ENCODE measurements at places on chromosomes 13 and 19. TPM values are rescaled to one million over a fixed set of nuclear protein-coding genes. Genes with fewer than 3 reads are reported as not detected.

DNA sequence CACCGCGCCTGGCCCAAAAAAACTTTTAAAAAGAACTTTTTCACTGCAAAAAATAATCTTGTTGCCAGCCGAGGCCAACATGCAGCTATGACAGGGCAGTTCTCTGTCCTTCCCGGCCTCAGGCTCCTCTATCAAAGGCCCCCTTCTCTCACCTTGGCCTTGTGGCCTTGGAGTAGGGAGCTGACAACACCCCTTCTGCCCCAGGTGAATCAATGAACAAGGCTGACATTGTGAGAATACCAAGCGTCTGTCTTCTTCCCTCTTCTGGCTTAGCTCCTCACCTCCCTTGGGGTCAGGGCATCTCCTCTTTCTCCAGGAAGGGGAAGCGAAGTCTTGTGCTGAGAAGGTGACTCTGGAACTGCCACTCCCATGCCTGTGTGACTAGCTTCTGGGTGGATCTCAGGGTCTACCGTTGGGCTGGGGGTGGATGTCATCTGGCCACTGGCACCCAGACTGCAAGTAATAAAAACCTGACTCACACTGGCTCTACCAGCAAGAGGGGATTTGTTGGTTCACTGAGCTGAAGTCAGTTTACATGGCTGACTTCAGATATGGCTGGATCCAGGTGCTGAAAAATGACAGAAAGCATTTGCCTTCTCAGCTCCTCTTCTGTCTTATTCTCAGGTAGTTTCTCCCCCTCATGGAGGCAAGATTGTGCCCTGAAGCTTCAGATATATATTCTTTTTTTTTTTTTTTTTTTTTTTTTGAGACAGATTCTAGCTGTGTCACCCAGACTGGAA lies 6.3 kb downstream of the C19orf38 start:
- no peak overlapping the region for H3K4me3 ChIP-seq
- H3K27me3 ChIP-seq, result peaks cover 18% of the 10 kb centered on the region
- no peak overlapping the region for H3K27ac ChIP-seq
- no peak for DNase-seq
- H3K4me1 ChIP-seq, result no peaks in the 10 kb centered on the region
- H3K36me3 ChIP-seq, result no peaks in the 10 kb centered on the region

ZNF497 gene
- total RNA-seq, result 1.7 TPM

- H3K27ac ChIP-seq, result no peak overlapping the region
- peaks cover 2% of the 10 kb centered on the region for H3K36me3 ChIP-seq
- peaks cover 22% of the 10 kb centered on the region for H3K4me1 ChIP-seq
- H3K27me3 ChIP-seq, result no peaks in the 10 kb centered on the region
- no peak for DNase-seq
Observed at GRCh38 chr13:80235967-80236302, 105.0 kb downstream of the SPRY2 start.

ATP8B3 gene
- total RNA-seq, result 8.2 TPM

CD33 gene
- 0.31 TPM for total RNA-seq

DNA sequence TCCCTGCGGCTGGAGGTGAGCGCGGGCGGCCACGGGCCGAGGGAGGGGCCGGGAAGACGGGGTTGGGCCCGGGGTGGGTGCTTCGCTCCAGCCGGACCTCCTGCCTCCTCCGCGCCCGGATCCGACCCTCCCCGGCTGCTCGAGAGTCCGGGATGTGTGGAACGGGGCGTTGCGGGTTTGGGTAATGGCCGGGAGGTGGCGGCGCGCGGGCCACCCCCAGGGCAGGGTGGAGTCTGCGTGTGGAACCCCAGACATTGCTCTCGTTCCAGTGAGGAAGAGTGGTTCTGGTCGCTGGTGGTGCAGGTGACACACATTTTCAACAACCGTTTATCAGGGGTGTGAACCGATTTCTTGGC lies 38.8 kb downstream of the ARHGEF7 start:
- H3K27me3 ChIP-seq, result peaks cover 6% of the 10 kb centered on the region
- DNase-seq, result no peak
- peaks cover 2% of the 10 kb centered on the region for H3K36me3 ChIP-seq
- H3K4me1 ChIP-seq, result peaks cover 16% of the 10 kb centered on the region
- peak overlapping the region; percentile 89 for H3K27ac ChIP-seq

MAMSTR gene
- total RNA-seq, result 1.6 TPM

DNA sequence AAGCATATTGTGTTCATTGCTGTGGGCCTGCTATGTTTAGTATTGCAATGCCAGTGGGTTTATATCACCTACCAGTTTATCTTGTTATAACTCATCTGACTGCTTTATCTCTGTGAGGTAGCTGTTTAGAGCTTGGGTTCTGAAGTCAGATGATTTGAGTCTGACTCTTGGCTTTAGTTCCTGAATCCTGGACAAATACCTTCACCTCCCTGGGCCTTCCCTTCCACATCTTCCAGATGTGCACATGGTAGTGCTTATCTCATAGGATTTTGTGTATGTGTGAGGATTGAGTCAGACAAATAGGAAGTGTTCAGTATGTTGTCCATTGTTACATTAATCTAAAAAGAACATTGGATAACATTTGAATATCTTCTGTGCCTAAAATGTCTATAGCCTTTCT lies 63.5 kb upstream of the ANKRD10 start:
- no peaks in the 10 kb centered on the region for H3K4me1 ChIP-seq
- H3K27ac ChIP-seq, result no peak overlapping the region
- DNase-seq, result no peak
- no peak overlapping the region for H3K4me3 ChIP-seq
- H3K27me3 ChIP-seq, result peaks cover 11% of the 10 kb centered on the region
- H3K36me3 ChIP-seq, result peaks cover 7% of the 10 kb centered on the region

GRCh38 chr13:33087790-33088189 lies 71.6 kb downstream of the KL start:
- H3K4me3 ChIP-seq, result no peak overlapping the region
- H3K36me3 ChIP-seq, result no peaks in the 10 kb centered on the region
- H3K27ac ChIP-seq, result no peak overlapping the region
- H3K27me3 ChIP-seq, result no peaks in the 10 kb centered on the region

DNA sequence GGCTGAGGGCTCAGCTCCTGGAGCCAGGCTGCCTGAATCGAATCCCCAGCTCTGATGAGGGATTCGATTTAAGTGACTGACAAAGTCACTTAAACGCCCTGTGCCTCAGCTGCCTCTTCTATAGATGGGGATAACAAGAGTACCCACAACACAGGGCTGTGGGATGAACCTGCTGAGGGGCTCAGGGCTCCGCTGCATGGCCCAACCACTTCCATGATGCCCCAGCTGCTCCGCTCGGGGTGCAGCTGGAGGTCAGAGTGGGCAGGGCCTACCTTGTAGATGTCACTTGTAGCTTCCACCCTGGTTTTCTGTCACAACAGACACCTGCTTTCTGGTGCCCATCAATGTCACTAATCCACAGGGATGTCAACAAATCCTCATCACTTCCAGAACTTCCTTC lies 39.2 kb downstream of the STK24 start:
- no peaks in the 10 kb centered on the region for H3K27me3 ChIP-seq
- no peak overlapping the region for H3K27ac ChIP-seq
- no peaks in the 10 kb centered on the region for H3K36me3 ChIP-seq
- peaks cover 77% of the 10 kb centered on the region for H3K4me1 ChIP-seq
- no peak overlapping the region for H3K4me3 ChIP-seq

COL4A2 gene
- total RNA-seq, result 109 TPM

DNA sequence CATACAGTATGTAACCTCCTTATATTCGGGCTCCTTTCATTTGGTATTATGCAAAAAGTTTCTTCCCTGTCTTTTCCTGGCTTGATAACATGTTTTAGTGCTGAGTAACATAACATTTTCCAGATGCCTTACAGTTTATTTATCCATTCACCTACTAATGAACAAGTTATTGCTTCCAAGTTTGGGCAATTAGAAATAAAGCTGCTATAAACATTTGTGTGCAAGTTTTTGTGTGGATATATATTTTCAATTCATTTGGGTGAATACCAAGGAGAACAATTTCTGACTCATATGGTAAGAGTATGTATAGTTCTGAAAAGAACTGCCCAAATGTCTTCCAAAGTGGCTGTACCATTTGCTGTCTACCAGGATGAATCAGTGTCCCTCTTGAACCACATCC lies 360.9 kb downstream of the PCDH17 start:
- H3K4me1 ChIP-seq, result no peaks in the 10 kb centered on the region
- no peak overlapping the region for H3K4me3 ChIP-seq
- no peak for DNase-seq
- no peak overlapping the region for H3K27ac ChIP-seq
- no peaks in the 10 kb centered on the region for H3K36me3 ChIP-seq

DNA sequence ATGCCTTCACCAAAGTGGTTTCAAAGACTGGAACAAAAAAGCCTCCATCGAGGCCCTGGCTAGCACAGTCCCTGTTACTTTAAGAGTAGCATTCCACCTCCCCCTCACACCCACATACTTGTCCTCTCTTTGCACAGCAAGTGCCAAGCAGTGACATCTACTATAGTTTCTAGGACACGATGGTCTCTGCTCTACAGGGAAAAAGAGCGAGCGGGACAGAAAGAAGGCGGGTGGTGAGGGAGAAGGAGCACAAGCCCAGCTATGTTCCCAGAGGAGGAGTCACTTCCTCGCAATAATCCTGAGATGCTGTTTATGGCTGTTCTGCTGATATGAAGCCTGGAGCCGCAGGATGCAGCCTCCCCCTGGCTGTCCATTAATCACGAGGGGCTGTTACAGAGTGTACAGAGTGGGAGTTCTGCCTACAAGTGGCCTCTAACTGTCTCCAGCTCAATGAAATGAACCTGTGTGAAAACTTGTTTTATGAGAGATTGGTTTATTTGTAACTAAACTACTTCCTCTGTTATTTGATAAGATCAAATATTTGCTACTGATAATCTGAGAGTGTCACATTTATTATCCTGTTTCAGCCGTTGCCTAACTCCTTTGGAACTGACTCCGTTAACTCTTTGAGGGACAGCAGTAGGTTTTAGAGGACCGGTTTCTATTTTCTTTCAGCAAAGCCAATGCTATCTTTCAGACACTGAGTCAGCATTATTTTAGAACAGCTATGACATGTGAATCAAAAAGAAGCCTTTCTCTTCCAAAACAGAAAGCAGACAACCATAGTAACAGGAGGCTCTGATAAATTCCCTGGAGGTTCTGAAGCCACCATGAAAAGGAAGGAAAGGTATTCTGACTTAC lies 208.0 kb downstream of the SPRY2 start:
- no peaks in the 10 kb centered on the region for H3K36me3 ChIP-seq
- peaks cover 47% of the 10 kb centered on the region for H3K4me1 ChIP-seq
- no peak overlapping the region for H3K27ac ChIP-seq
- no peaks in the 10 kb centered on the region for H3K27me3 ChIP-seq
- no peak for DNase-seq

PSG1 gene
- not detected for total RNA-seq

DNA sequence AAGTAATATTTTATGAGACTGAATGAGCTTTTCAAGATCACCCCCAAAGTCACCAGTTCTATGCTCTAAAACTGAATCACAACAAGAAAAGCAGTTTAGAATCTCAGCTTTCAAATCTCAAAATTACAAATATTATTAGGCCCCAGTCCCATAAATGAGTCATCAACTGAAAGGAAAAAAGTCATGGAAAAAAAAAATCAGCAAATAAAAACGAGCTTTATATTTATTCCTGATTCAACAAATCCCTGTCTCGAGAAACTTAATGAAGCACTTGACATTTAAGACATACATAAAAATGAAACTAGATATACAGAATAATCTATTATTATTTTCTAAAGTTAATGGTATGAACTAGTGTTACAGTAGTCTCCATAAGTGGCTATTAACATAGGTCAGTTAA lies 203.0 kb downstream of the DIAPH3 start:
- no peaks in the 10 kb centered on the region for H3K27me3 ChIP-seq
- peaks cover 9% of the 10 kb centered on the region for H3K4me1 ChIP-seq
- no peak overlapping the region for H3K27ac ChIP-seq
- no peak for DNase-seq
- no peak overlapping the region for H3K4me3 ChIP-seq

Measured in WTC11 (cell line).